Neural crest cell (in vitro differentiated cells): ENCODE measurements at places on chromosomes 3 and 15. TPM values are rescaled to one million over a fixed set of nuclear protein-coding genes. Genes with fewer than 3 reads are reported as not detected.

Gene PIGX
- total RNA-seq: 36.2 and 37.8 TPM in 2 replicates

GRCh38 chr3:129038121-129038855 is 22.3 kb upstream of the GP9 start:
- no peak overlapping the region for H3K27ac ChIP-seq
- no peaks in the 10 kb centered on the region for H3K27me3 ChIP-seq
- no peaks in the 10 kb centered on the region for H3K4me1 ChIP-seq
- DNase-seq: no peak

- H3K27ac ChIP-seq: no peak overlapping the region
- H3K36me3 ChIP-seq: no peaks in the 10 kb centered on the region
- no peaks in the 10 kb centered on the region for H3K4me1 ChIP-seq
- no peaks in the 10 kb centered on the region for H3K27me3 ChIP-seq
Measured at GRCh38 chr3:1561427-1561826, 468.6 kb downstream of the CNTN6 start.

Gene SPRED1
- total RNA-seq: 40.0 and 44.2 TPM in 2 replicates

DNA sequence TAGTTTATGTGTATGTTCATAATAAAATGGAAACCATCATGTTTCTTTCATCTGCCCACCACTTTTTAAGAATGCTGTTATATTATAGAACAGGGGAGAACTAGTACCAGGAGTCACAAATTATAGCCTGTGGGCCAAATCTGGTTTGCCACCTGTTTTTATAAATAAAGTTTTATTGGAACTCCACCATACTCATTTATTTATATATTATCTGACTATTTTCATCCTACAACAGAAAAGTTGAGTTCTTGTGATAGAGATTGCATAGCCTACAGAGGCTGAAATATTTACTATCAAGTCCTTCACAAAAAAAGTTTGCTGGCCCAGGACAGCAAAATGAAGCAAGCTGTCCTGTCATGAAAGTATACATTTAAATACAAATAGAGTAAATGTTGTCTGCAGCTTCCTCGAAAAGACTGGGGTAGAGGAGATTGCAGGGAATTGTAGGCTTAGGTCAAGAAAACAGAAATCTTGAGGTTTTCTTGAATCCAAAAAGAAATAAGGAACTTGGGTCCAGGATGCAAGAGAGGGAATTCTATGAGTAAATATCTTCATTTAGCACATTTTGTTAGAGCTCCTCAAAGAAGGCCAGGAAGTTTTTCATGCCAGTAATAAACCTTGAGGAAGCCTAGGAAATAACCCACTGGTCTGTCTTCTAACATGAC is 41.1 kb downstream of the FILIP1L start:
- peaks cover 42% of the 10 kb centered on the region for H3K4me1 ChIP-seq
- no peak for DNase-seq
- H3K36me3 ChIP-seq: no peaks in the 10 kb centered on the region
- H3K27ac ChIP-seq: no peak overlapping the region

- no peaks in the 10 kb centered on the region for H3K27me3 ChIP-seq
- H3K4me1 ChIP-seq: peaks cover 25% of the 10 kb centered on the region
- no peak for DNase-seq
- no peak overlapping the region for H3K27ac ChIP-seq
- no peak overlapping the region for H3K4me3 ChIP-seq
Measured at GRCh38 chr3:177451301-177451750, 254.0 kb upstream of the TBL1XR1 start.

GRCh38 chr15:90585863-90586262 is 56.1 kb downstream of the CRTC3 start:
- H3K4me3 ChIP-seq: no peak overlapping the region
- H3K4me1 ChIP-seq: peaks cover 36% of the 10 kb centered on the region
- DNase-seq: no peak
- peaks cover 3% of the 10 kb centered on the region for H3K36me3 ChIP-seq
- H3K27ac ChIP-seq: no peak overlapping the region
- no peaks in the 10 kb centered on the region for H3K27me3 ChIP-seq

Gene TMCC1
- total RNA-seq: 35.4 and 36.9 TPM in 2 replicates

- H3K4me3 ChIP-seq: no peak overlapping the region
- H3K27ac ChIP-seq: no peak overlapping the region
- H3K4me1 ChIP-seq: peaks cover 31% of the 10 kb centered on the region
- H3K27me3 ChIP-seq: no peaks in the 10 kb centered on the region
Measured at GRCh38 chr3:123700791-123701722, 116.2 kb upstream of the HACD2 start.

GRCh38 chr15:72200395-72201237 is 3.0 kb upstream of the GRAMD2A start:
- no peak overlapping the region for H3K4me3 ChIP-seq
- peaks cover 26% of the 10 kb centered on the region for H3K36me3 ChIP-seq
- peaks cover 42% of the 10 kb centered on the region for H3K27me3 ChIP-seq
- no peak for DNase-seq
- no peak overlapping the region for H3K27ac ChIP-seq

GRCh38 chr3:47425959-47426358 is 45.1 kb downstream of the PTPN23 start:
- peaks cover 7% of the 10 kb centered on the region for H3K36me3 ChIP-seq
- H3K27ac ChIP-seq: no peak overlapping the region
- DNase-seq: no peak
- H3K4me3 ChIP-seq: no peak overlapping the region
- H3K4me1 ChIP-seq: peaks cover 19% of the 10 kb centered on the region

DNA sequence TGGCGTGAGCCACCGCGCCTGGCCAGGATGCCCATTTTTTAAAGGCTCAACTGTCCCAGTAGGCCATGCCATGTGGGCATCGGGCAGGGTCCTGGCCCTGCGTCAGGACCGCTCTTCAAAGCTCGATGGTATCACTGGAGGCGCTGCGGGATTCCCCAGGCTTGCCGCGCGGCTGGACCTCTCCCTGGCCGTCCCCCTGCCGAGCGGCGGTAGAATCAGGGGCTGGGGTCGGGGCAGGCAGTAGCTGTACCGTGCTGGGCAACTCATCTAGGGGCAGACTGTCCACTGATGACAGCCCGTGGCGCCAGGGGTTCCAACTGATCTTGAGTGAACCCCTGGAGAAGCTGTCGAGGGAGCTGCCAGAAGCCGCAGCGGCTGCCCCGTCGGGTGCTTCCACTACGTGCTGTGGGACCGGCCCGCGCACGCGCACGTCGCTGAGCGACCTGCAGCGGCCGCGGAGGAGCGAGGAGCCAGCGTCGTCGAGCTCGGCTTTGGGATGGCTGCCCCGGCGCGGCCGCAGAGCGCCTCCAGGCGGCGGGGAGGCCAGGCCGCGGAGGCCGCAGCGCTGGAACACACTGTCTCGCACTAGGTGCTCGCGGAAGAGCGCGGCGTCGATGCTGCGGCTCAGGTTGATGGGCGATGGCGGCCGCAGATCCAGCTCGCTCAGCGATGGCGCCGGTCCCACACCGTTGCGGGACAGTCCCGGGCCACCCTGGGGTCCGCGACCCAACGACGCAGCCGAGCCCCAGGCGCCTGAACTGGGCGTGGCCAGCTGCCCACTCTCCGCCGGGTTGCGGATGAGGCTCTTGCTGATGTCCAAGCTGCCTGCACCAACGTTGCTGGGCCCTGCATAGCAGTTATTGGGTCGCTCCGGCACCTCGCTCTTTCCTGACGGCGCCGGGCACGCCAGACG is 5.8 kb downstream of the PRRT3 start:
- peaks cover 4% of the 10 kb centered on the region for H3K27me3 ChIP-seq
- peaks cover under 1% of the 10 kb centered on the region for H3K36me3 ChIP-seq
- peak; percentile 77 for DNase-seq
- peak overlapping the region; percentile 84 for H3K4me3 ChIP-seq
- H3K27ac ChIP-seq: no peak overlapping the region

Gene PTPRG
- 38.0 and 41.2 TPM in 2 replicates for total RNA-seq

- H3K36me3 ChIP-seq: no peaks in the 10 kb centered on the region
- no peak for DNase-seq
Measured at GRCh38 chr15:71385457-71385856, 270.2 kb downstream of the THSD4 start.

DNA sequence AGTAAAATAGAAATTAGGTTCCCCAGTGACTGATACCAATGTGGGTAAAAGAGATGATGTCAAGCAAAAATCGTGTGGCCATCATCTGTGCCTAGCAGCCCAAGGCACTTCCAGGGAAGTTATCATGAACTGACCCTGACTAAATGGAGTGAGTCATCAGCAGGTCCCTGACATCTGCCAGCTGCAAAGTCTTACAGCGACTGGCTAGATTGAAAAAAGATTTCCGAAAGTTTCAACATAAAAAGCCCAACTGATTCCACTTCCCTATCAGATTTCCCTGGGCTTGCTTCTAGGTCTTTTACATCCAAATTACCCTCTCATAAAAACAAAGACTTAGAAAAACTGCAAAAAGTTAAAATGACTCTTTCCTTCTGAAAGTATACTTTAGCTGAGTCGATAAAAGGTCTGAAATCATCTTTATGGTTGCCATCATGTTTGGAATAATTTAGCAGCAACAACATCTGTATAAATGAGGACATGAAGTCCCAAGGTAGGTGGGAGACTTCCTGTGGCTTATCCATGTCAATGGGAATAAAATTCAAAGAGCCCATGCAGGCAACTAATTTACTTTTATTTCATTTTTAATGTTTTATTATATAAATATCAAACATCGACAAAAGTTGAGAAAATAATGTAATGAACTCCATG is 342.8 kb downstream of the ERC2 start:
- DNase-seq: no peak
- H3K27ac ChIP-seq: peak overlapping the region; percentile 2
- H3K27me3 ChIP-seq: no peaks in the 10 kb centered on the region
- no peak overlapping the region for H3K4me3 ChIP-seq

DNA sequence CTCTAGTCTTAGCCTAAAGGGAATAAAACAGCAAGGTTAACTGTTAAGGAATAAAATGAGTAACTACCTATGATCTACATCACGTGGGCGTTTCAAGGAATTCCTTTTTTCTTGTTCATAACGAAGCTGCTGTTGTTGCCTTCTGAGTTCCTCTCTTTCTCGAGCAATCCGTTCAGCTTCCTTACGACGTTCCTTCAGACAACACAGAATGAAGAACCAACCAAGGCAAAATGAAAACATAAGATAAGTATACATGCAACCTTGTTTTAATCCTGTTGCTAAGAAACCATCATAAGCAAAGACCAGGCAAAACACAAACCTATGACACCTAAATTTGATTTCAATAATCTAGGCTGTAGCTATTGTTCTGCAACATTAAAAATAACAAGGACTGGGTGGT is 44.1 kb downstream of the SLTM start:
- DNase-seq: no peak
- peaks cover 47% of the 10 kb centered on the region for H3K36me3 ChIP-seq
- H3K27me3 ChIP-seq: no peaks in the 10 kb centered on the region

DNA sequence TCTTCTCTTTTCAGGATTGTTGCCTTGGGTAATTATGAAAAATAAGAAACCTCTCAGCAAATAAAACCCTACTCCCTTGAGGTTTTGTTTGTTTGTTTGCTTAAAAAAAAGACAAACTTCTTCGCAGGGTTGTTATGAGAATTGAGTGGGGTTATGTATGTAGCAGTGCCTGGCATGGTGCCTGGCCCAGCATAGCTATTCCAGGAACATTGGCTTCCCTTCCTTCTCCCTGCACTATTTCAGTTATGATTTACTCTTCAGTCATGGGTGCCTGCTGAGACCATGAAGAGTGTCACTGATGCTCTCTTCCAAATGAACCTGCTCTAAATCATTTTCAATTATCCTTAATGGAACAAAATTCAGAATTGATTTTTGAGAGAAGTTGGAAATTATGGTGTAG is 283.5 kb upstream of the ROPN1 start:
- no peaks in the 10 kb centered on the region for H3K27me3 ChIP-seq
- no peak overlapping the region for H3K4me3 ChIP-seq
- peaks cover 2% of the 10 kb centered on the region for H3K36me3 ChIP-seq

Gene WDR72
- 1.7 and 2.5 TPM in 2 replicates for total RNA-seq

Gene TLR9
- 0.16 TPM in 1 of 2 replicates, not detected in the other for total RNA-seq

Gene GPR15
- total RNA-seq: not detected in 2 replicates

DNA sequence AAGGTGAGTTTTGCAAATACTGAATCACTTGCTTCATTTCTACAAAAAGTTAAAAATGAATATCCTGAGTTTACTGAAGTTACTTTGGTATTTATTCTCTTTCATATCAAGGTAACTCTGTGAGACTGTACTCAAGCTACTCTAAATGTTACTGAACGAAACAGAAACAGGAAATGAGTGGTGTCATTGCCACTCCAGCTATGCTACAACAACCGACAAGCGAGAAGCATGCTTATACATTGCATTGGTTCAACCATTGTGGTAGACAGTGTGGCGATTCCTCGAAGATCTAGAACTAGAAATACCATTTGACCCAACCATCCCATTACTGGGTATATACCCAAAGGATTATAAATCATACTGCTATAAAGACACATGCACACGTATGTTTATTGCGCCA is 313.2 kb upstream of the THBS1 start:
- no peak overlapping the region for H3K4me3 ChIP-seq
- no peaks in the 10 kb centered on the region for H3K36me3 ChIP-seq
- DNase-seq: no peak
- H3K27me3 ChIP-seq: no peaks in the 10 kb centered on the region
- peaks cover 4% of the 10 kb centered on the region for H3K4me1 ChIP-seq
- H3K27ac ChIP-seq: no peak overlapping the region

Gene PRTG
- total RNA-seq: 322 and 334 TPM in 2 replicates

GRCh38 chr15:58518626-58519025 is 86.8 kb downstream of the LIPC start:
- H3K4me3 ChIP-seq: no peak overlapping the region
- peaks cover 64% of the 10 kb centered on the region for H3K4me1 ChIP-seq
- no peak for DNase-seq
- H3K27me3 ChIP-seq: no peaks in the 10 kb centered on the region
- H3K36me3 ChIP-seq: peaks cover 3% of the 10 kb centered on the region

DNA sequence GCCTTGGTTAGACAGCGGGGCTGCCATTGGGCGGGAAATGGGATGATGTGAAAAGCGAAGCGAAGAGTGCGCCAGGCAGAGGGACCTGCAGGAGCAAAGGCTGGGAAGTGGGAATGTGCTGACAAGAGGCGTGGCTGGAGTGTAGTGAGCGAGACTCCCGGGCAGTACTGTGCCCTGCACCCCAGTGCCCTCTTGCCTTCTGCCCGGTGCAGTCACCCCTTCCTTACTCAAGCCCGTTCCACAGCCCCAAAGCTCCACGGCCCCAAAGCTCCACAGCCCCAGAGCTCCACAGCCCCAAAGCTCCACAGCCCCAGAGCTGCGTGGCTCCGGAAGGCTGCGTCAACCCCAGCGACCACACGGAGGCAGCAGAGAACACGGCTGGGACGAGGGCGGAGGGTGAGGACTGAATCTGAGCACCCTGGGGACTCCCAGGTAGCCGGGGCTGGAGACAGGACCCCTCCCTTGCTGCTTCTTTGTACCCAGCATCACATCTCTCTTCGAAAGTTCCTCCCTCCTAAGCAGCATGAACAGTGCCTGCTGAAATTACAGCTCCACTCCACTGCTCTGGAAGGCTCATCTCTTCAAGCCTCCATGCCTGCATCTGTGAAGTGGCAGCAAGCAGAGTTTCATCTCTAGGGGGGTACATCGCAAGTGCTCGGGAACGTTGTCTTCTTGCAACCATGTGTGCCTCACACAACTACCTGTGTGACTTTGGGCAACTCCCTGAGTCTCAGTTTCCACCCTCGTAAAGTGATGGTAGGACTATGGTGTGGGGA is 108.9 kb downstream of the FBLN2 start:
- peak; percentile 67 for DNase-seq
- H3K27me3 ChIP-seq: peaks cover 23% of the 10 kb centered on the region
- no peaks in the 10 kb centered on the region for H3K36me3 ChIP-seq
- H3K4me1 ChIP-seq: peaks cover 24% of the 10 kb centered on the region
